Activated naive CD4-positive, alpha-beta T cell treated with anti-CD3 and anti-CD28 coated beads for 36 hours (primary cell): ENCODE measurements at places on chromosomes 3 and 15. TPM values are rescaled to one million over a fixed set of nuclear protein-coding genes. Genes with fewer than 3 reads are reported as not detected.

DNA sequence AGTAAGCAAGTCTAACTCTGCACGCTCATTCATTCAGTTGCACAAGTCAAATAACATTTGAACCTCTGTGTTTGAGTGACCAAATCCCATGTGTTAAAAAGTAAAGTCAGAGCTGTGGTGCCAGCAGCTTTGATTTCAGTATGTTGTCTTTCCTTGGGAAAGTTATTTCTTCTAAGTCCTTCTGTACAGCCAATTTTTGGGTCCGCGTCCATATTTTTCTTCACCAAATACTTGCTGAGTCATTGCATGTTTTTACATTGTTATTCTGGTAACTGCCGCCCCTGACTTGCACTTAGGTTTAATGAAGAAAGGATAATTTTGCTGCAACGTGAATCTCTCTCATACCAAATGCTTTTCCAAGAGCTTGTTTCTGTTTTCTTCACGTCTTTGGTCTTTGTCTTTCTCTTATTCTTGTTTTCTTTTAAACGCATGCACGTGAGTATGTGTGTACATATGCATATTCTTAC lies 56.7 kb downstream of the PLS1 start:
- no peak for DNase-seq

DNA sequence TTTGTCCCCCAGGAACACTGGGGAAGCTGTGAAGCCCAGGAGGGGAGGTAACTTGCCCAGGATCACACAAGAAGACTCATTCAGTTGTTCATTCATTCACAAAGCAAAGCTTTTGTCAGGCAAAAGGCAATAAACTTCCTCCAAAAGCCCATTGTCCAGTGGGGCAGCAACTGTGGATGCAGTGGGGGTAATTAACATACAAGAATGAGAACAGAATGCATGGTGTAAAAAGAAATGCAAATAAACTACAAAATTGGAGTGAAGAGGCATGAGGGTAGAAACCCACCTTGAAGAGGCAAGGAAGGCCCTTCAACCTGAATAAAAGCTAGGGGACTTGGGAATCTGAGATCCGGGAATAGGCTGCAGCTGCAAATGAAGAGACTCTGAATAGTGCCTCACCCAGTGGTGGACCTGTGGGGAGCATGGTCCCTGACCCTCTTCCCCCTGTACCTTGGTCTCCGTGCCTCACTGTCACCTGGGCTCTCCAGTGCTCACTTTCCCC lies 363.6 kb downstream of the CLSTN2 start:
- no peak for DNase-seq

- peak; percentile 42 for DNase-seq
These were observed 22.0 kb downstream of the TMPRSS7 start for GRCh38 chr3:112056451-112056929.

GRCh38 chr3:67459796-67460195 lies 194.6 kb downstream of the SUCLG2 start:
- DNase-seq, result no peak

GRCh38 chr15:38304481-38304880 lies 51.8 kb downstream of the SPRED1 start:
- no peak for DNase-seq

GRCh38 chr15:70058642-70059360 lies 38.9 kb downstream of the TLE3 start:
- no peak for DNase-seq

DNA sequence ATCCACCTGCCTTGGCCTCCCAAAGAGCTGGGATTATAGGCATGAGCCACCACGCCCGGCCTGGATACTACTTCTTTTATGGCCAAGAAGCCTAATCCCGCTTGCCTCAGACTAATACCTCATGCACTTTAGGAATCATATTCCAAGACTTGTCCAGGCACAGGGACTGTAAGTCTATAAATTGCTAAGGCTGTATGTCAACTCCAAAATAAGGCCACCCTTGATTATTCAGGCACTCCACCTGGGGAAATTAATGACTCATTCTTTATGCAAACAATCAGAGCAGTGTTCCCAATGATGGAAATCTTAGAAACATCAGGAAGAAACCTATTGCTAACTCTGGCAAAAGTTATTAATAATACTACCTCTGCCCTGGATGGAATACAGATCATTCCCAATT lies 98.4 kb downstream of the ERC2 start:
- no peak for DNase-seq

SUCNR1 gene
- not detected for total RNA-seq

PEAK1 gene
- 26.6 TPM for total RNA-seq

CLCN2 gene
- total RNA-seq, result 2.9 TPM

KNL1 gene
- 31.0 TPM for total RNA-seq
